ENCODE measurements at places on chromosomes 4 and X. TPM values are rescaled to one million over a fixed set of nuclear protein-coding genes. Genes with fewer than 3 reads are reported as not detected.

GRCh38 chr4:73451981-73452747 is 16.1 kb downstream of the AFP start:
- no peak for DNase-seq

The NPY1R gene
- not detected for polyA plus RNA-seq

- DNase-seq, result no peak
Measured at GRCh38 chr4:135207531-135207930, 1005.9 kb upstream of the PABPC4L start.

The PDE5A gene
- polyA plus RNA-seq, result 1.4 TPM

GRCh38 chr4:576245-576821 is at the start of gene TMEM271:
Gene TMEM271 (minus strand): TSS chr4:576295. CDS start chr4:576062, 233 bp downstream.
- DNase-seq, result no peak

The NKX1-1 gene
- not detected for polyA plus RNA-seq

The UGT2B10 gene
- polyA plus RNA-seq, result not detected

The DMD gene
- polyA plus RNA-seq, result 0.20 TPM

DNA sequence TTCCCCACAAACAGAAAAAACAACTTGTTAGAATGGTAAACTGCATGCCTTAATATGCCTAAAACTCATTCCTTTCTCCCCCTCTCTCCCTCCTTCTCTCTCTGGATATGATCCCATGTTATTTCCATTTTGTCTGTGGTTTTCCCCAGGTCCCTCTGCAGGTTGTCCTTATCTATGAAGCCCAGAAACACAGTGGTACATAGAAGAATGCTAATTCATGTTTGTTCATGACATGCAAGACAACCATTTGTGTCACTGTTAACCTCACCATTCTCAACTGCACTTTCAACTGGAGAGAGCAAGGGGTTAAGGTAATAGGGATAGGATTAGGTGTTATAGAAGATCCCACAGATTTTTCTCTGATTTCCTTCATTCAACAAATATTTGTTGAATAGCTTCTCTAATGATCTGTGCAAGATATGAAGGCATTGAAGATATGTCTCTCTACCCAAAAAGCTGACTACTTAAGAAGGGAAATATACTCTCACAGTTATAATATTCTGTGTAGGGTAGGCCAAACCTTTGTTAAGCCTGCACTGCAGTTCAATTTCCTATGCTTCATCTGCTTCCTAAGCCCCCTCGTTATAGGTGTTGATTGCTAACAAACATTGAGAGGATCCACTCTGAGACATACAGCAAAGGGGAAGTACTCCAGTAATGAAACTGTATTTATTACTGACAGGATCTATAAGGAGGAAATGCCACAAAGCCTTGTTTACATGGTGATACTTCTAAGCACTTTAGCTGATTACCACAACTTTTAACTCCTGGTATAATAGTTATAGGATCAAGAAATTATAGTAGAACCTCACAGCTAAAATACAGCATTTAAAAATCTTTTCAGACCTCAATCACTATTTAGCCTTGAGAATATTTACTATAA is 96.1 kb downstream of the FRYL start:
- DNase-seq, result no peak

DNA sequence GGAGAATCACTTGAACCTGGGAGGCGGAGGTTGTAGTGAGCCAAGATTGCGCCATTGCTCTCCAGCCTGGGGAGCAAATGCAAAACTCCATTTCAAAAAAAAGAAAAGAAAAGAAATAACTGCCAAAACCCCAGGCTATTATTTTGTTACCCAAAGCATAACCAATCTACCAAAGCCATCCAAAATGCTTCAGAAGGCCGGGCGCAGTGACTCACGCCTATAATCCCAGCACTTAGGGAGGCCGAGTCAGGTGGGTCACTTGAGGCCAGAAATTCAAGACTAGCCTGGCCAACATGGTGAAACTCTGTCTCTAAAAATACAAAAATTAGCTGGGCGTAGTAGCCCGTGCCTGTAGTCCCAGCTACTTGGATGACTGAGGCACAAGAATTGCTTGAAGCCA is 49.8 kb downstream of the SMIM31 start:
- no peak for DNase-seq

The RS1 gene
- polyA plus RNA-seq, result not detected

- DNase-seq, result no peak
Measured at GRCh38 chrX:37646254-37646653, 39.3 kb upstream of the XK start.

- DNase-seq, result no peak
Measured at GRCh38 chr4:3688018-3688998, 77.9 kb upstream of the ADRA2C start.

The ADAMTS3 gene
- 0.34 TPM for polyA plus RNA-seq

The GAGE13 gene
- polyA plus RNA-seq, result not detected

- no peak for DNase-seq
Measured at GRCh38 chrX:5718651-5719050, 510.0 kb downstream of the NLGN4X start.

- no peak for DNase-seq
Measured at GRCh38 chrX:53374923-53375322, 47.5 kb downstream of the SMC1A start.

DNA sequence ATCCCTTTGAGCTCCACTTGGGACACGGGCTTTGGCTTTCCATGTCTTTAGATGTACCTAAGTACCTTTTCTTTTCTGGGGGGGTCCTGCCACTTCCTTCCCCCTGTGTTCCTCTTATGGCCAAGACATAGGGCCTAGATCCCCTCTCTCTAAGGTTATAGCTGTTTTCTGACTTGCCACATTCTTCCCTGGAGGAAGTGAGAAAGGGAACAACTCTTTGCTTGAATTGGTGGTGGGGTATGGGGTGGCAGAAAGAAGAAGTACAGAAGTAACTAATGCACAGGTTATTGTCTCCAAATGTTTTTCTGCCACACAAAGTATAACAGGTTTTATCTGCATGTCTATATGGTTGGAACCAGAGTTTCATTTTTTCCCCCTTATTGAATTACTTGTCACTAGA is 29.7 kb upstream of the DIPK2B start:
- no peak for DNase-seq

- DNase-seq, result no peak
Measured at GRCh38 chr4:27267339-27267969, 406.8 kb downstream of the STIM2 start.

The BGN gene
- not detected for polyA plus RNA-seq

All from CD4-positive, CD25-positive, alpha-beta regulatory T cell (primary cell).